Inflammatory macrophage treated with lipopolysaccharide for 4 hours (primary cell): ENCODE measurements at places on chromosomes 7 and 10.

- peak; percentile 58 for DNase-seq
Measured at GRCh38 chr10:11145495-11145855, 127.8 kb downstream of the CELF2 start.

DNA sequence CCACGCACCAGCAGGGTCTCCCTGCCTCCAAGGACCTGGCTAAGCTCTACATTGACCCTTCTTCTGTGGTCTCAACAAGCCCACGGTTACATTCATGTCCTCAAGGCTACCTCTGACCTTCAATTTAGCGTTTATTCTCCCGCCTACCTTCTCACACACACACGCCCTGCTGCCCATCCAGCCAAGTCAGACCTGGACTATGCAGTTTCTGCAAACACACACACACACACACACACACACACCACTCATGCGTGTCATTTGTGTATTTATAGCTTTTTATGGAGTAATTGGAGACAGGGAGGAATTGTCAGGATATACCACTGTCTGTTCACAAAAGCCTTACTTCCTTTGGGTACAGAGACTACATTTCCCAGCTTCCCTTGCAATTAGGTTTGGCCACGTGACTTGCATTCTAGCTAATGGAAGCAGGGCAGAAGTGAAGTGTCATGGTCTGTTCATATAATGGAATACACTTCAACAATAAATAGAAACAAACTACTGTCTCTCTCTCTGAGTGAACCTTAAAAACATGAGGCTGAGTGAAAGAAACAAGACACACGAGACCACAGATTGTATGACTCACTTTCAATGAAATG is 53.8 kb upstream of the CPXM2 start:
- peak; percentile 11 for DNase-seq

DNA sequence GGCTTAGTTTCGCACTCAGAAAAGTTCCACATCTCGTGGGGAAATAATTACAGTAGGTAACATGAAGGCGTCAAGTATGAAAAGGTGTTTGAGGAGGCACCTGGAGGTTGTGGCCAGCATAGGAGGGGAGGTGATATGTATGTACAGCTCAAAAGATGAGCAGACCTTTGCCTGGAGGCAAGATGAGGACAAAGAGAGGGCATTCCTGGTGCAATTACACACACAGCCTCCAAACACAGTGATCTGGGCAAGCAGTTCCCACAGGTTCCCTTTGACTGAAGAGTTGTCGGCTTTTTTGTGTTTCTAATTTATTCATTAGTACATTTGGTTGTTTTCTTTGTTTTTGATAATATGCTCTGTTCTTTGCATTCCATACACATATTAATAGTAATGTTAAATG is 46.9 kb downstream of the CDK14 start:
- DNase-seq, result no peak

- no peak for DNase-seq
Measured at GRCh38 chr10:72076756-72077155, 11.6 kb downstream of the SPOCK2 start.
